ENCODE measurements at places on chromosomes 16 and 17.

DNA sequence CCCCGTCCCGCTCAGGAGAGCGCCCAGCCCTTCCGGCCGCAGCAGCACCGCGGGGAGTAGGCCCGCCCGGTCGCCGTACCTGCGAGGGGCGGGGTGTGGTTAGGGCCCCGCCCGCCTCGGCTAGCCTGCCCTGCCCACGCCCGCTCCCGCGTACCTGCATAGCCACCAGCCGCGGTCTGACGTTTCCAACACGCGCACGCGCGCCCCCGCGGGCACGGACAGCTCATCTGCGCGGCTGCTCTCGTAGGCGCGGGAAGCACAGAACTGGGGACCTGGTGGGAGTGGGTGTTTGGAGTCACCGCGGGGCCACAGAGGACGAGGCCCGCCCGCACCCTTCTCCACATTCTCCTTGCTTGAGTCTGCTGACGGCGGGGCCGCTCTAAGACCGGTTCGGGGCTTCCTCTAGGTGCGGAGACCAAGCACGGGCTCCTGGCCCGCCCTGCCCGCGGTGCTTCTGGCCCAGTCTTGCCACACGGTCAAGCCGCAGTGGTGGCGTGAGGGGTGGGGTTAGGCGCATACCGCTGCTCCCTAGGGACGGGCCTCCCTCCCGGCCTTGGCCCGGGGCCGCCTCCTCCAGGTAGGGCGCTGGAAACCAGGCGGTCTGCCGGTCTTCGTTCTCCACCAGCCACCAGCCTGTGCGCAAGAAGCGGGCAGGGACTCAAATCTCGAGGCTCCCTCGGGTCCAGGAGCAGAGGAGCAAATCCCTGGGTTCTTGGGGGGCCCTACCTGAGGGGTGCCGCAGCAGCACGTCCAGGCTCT, 1.8 kb downstream of the NOXO1 start:
- DNase-seq: no peak

GRCh38 chr17:74410001-74410443, 21.9 kb upstream of the GPRC5C start:
- DNase-seq: no peak

- DNase-seq: peak; percentile 62
Measured at GRCh38 chr16:4505356-4506147, 29.4 kb downstream of the HMOX2 start.

DNA sequence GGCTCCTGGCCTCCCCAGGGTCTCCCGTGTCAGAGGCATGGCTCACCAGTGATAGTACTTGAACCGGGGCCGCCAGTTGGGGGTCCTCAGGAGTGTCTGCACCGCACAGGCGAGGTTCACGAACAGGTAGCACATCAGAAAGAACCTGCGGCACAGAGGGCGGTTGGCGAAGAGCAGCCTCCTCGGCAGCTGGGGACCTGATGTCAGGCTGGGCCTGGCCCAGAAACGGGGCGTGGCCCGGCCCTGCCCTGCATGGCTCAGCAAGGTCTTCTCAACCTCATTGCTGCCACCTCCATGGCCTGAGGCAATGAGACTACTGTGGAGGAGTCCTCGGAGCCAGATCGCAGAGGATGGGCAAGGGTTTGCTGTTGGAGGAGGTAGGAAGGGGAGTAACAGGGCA, 4.1 kb upstream of the LCAT start:
- DNase-seq: no peak
